Stomach (tissue), 19 donors: ENCODE measurements at places on chromosomes 16 and 17. TPM values are rescaled to one million over a fixed set of nuclear protein-coding genes. Genes with fewer than 3 reads are reported as not detected.
A peak's percentile ranks its signal among the peaks of the same experiment; 100 is the strongest.

DNA sequence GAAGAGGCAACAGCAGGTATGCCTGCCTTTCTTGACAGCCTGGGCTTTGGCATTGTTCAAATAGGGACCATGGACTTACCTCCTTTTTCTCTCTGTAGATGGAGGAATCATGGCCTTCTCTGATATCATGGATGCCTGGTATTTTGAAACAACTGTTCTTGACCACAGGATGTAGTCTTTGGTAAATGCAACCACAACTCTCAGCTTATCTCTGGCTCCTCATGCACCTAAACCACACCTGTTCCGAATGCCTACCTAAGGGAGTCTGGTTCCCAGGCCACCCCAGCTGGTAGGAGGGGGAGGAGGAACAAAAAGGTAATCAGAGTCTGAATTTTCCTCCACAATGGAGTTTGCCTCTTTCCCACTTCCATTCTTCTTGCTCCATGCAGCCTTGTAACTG is 18.8 kb downstream of the CDK5RAP3 start:
- no peak for DNase-seq
- no peak overlapping the region for H3K4me3 ChIP-seq
- no peak overlapping the region for H3K27ac ChIP-seq
- H3K4me1 ChIP-seq, result peaks cover 11% of the 10 kb centered on the region
- peaks cover 6% of the 10 kb centered on the region for H3K36me3 ChIP-seq

DNA sequence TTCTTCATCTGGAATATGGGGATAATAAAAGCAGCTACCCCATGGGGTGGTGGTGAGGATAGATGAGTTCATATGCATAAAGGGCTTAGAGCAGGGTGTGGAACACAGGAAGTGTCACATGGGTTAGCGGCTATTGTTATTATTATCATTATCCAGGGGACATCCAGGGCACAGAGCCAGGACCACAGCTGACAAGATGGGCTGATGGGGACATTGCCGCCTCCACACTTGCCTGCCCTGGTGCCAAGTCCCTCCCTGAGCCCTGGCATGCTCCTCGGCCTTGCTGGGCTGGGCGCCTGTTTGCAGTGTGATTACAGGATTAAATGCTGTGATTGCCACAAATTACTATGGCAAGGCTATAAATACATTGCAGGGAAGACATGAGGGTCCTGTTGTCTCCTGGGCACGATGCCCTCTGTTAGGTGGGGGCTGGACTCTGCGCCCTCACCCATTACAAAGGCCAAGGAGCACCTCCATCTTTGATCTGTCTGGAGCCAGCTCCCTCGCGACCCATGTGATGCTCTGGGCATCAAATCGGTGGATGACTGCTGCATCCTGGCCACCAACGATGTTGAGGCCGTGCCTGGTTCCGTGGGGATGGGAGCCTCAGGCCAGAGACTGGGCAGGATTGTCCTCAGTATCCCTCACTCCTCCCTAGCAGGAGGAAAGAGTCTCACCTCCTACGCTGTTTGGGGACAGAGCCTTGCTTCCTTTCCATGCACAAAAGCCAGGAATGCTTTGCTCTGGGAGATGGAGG is 43.2 kb downstream of the PIMREG start:
- H3K4me3 ChIP-seq, result no peak overlapping the region
- H3K36me3 ChIP-seq, result peaks cover 17% of the 10 kb centered on the region
- H3K27me3 ChIP-seq, result no peaks in the 10 kb centered on the region
- peaks cover 7% of the 10 kb centered on the region for H3K4me1 ChIP-seq
- peak; percentile 33 for DNase-seq

GRCh38 chr17:29246628-29247027 is at the start of gene CRYBA1:
TSS of gene CRYBA1 (plus strand) at chr17:29246859. CDS start at chr17:29246864, 5 bp downstream.
- no peak within 1 kb of the TSS for H3K4me3 ChIP-seq
- no peak within 1 kb of the TSS for H3K27ac ChIP-seq
- no peaks in the 10 kb centered on the region for H3K36me3 ChIP-seq
- H3K4me1 ChIP-seq, result no peaks in the 10 kb centered on the region
- DNase-seq, result no peak
- no peaks in the 10 kb centered on the region for H3K27me3 ChIP-seq

- no peaks in the 10 kb centered on the region for H3K27me3 ChIP-seq
- no peak overlapping the region for H3K4me3 ChIP-seq
- DNase-seq, result no peak
- no peaks in the 10 kb centered on the region for H3K4me1 ChIP-seq
Observed at GRCh38 chr16:35753559-35754390, 2294.4 kb downstream of the TP53TG3F start.

DNA sequence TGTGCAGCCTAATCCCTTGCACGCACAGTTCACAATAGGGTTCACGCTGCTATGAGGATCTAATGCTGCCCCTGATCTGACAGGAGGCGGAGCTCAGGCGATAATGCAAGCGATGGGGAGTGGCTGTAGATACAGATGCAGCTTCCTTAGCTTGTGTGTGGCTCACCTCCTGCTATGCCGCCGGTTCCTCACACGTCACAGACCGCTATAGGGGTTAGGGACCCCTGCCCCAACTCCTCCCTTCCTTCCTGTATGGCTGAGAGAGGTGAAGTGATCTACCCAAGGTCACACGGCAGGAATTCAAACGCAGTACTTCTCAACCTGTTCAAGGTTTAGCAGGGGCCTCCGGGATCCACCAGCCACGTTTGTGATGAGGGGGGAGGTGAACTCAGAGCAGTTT is 13.4 kb upstream of the PLLP start:
- H3K27ac ChIP-seq, result no peak overlapping the region
- H3K27me3 ChIP-seq, result no peaks in the 10 kb centered on the region
- peaks cover 26% of the 10 kb centered on the region for H3K4me1 ChIP-seq
- no peak overlapping the region for H3K4me3 ChIP-seq
- no peaks in the 10 kb centered on the region for H3K36me3 ChIP-seq

GRCh38 chr16:87017371-87018012 is 299.7 kb downstream of the C16orf95 start:
- H3K27me3 ChIP-seq, result no peaks in the 10 kb centered on the region
- no peak overlapping the region for H3K27ac ChIP-seq
- DNase-seq, result no peak
- H3K4me3 ChIP-seq, result no peak overlapping the region

RAC3 gene
- 11.6 TPM for total RNA-seq

SPNS2 gene
- 27.7 TPM for total RNA-seq

KRTAP1-5 gene
- not detected for total RNA-seq

DHRS7C gene
- not detected for total RNA-seq

INPP5K gene
- 96.4 TPM for total RNA-seq

RAB26 gene
- 27.2 TPM for total RNA-seq

KCNJ18 gene
- total RNA-seq, result not detected
